CD4-positive, alpha-beta T cell treated with Interleukin-15 for 1 hour (primary cell): ENCODE measurements at places on chromosomes 6 and 20.

- DNase-seq: no peak
Observed at GRCh38 chr6:157313531-157314467, 9.5 kb downstream of the TMEM242 start.

DNA sequence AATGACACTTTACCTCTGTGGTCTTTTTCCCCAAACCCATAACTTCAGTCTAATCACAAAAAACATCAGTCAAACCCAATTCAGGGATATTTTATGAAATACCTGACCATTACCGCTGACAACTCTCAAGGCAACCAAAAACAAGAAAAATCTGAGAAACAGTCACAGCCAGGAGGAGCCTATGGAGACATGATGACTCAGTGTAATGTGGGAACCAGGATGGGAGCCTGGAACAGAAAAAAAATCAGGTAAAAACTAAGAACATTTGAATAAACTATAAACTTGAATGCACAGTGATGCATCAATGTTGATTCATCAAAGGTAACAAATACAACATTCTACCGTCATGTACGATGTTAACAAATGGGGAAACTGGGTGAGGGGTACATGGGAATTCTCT lies 84.1 kb upstream of the TSHZ2 start:
- no peak for DNase-seq

- no peak for DNase-seq
Observed at GRCh38 chr6:23380465-23380864, 745.5 kb upstream of the NRSN1 start.

DNA sequence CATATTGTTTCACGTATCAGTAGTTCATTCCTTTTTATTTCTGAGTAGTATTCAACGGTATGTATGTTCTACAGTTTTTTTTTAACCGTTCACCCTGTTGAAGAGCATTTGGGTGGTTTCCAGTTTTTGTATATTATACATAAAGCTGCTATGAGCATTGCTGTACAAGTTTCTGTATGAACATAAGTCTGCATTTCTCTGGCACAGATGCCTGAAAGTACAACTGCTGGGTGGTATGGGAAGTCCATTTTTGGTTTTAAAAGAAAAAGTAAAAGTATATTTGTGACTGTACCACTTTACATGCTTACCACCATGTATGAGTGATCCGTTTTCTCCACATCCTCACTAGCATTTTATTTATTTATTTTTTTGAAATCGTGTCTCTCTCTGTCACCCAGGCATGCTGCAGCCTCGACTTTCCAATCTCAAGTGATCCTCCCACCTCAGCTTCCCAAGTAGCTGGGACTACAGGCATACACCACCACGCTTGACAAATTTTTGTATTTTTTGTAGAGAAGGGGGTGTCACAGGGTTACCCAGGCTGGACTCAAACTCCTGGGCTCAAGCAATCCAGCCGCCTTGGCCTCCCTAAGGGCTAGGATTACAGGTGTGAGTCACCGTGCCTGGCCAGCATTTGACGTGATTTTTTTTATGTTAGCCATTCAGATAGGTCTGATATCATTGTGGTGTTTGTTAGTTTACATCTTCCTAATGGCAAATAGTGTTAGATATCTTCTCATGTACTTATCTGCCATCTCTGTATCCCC lies 11.0 kb upstream of the SIM1 start:
- no peak for DNase-seq

GRCh38 chr6:136753624-136754023 lies 38.7 kb downstream of the MAP3K5 start:
- DNase-seq: peak; percentile 61

GRCh38 chr20:63624486-63624885 lies 2.4 kb downstream of the GMEB2 start:
- no peak for DNase-seq

DNA sequence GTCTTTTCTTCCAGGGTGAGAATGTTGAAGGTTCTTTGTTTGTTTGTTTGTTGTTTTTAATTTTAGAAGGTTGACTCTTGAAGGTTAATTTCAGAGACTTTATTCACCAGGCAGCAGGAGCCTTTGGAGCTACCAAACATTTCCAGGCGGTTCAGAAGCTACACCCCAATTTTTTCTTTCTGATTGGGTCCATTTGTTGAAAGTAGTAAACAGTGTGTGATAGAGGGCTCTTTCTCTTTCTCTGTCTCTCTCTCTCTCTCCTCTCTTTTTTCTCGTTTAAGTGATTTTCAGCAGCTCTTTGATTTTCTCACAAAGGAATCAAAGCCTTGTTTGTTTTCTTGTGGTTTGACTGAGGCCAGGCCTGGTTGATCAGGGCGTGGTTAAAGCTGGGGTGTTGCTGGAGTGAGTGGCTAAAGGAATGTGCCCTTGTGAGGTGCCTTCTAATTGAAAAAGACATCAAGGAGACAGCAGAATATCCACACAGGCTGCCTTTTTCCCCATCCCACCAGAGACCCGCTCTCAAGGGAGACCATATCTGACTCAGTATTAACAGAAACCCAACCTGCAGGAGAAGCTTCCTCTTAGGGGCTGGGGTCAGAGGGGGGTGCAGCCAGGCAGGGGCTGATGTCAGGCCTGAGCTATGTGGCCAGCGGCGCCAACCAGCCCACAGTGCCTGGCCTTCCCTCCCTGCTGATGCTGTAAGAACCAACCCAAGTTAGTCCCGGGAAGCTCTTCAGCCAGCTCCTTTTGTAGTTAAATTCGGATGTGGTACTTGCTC lies 40.4 kb upstream of the NAA20 start:
- no peak for DNase-seq
